ENCODE measurements at places on chromosomes 6 and 20.
A peak's percentile ranks its signal among the peaks of the same experiment; 100 is the strongest.

DNA sequence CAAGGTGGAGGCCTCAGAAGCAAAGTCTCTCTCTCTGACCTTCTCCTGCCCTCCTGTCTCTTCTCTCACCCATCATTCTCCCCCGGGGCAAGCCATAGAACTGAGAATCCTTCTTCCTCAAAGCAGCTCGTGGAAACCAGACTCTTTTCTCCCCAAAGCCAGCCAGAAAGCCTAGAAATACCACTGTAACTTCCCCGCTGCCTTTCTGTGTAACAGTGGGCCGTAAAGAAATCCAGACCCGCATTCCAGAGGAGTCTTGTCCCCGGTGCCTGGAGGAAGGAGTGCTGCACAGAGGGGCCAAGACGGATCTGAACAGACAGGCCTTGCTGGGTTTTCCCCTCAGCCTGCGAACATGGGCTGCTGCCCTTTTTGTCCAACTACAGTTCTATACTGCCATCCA lies 977 bp upstream of the SLC22A2 start:
- DNase-seq = no peak

- no peak for DNase-seq
Observed at GRCh38 chr6:159373670-159374069, 204.5 kb downstream of the FNDC1 start.

- no peak for DNase-seq
Observed at GRCh38 chr6:138307816-138308730, 69.6 kb upstream of the SMIM28 start.

GRCh38 chr20:63413963-63414684 lies 53.0 kb upstream of the CHRNA4 start:
- no peak for DNase-seq

GRCh38 chr20:38957235-38957876 lies 4.8 kb upstream of the DHX35 start:
- no peak for DNase-seq

DNA sequence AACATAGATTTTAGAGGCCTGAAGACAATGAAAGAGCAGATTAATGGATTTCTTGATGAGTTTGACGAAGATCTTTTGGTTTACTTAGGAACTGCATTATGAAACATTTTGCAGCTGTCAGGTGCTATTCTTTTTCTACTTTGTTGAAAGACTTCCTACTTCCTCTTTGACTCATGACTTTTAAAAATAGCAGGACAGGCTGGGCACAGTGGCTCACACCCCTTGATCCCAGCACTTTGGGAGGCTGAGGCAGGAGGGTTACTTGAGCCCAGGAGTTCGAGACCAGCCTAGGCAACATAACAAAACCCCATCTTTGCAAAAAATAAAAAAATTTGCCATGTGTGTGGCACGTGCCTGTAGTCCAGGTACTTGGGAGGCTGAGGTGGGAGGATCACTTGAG lies 52.0 kb downstream of the ITCH start:
- DNase-seq = no peak

DNA sequence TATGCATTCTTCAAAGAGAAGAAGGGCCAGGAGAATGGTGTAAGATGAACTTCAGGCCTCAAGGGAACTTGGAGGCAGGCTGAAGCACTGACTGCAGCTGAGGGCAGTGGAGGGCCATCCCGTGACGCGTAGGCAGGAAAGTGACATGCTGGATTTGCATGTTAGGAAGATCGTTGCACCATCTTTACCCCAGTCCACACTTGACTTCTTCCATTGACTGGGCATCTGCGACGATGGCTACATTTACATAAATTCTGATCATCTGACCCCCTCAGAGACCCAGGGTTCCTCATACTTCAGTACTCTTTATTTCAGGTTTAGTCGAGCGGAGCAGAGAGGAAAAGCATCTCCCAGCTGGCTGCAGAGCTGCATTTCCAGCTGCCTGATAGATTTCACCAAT lies 180.2 kb downstream of the PTPRT start:
- no peak for DNase-seq

DNA sequence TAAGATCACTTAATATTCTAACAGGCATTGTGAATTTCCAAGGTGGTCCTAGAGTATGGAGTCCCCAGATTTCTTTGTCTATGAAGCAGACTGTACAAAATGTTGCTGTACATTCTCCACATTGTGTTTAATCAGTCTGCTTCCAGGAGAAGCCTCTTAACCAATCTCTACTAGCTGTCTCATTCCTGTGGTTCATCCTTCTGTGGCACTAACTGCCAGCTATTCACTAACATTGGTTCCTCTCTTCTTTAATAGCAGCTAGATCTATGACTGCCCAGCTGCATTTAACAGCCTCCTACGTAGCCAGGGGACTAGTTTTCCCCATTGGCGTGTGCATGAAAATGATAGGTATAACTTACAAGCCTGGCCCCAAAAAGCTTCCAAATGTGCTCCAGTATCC lies 395.4 kb downstream of the SAMD5 start:
- DNase-seq = peak; percentile 9

- DNase-seq = peak; percentile 23
Observed at GRCh38 chr20:38725931-38726803, 1.9 kb downstream of the SLC32A1 start.

Measured in fibroblast of skin of abdomen (primary cell).